NCI-H1930 (cell line): ENCODE measurements at places on chromosomes 2 and 18.

GRCh38 chr2:148273158-148273691 lies 252.3 kb downstream of the MBD5 start:
- DNase-seq: no peak

- DNase-seq: no peak
These were observed 25.6 kb upstream of the FAM124B start for GRCh38 chr2:224427471-224427870.

GRCh38 chr2:34332813-34333212 lies 733.7 kb upstream of the FAM98A start:
- no peak for DNase-seq

DNA sequence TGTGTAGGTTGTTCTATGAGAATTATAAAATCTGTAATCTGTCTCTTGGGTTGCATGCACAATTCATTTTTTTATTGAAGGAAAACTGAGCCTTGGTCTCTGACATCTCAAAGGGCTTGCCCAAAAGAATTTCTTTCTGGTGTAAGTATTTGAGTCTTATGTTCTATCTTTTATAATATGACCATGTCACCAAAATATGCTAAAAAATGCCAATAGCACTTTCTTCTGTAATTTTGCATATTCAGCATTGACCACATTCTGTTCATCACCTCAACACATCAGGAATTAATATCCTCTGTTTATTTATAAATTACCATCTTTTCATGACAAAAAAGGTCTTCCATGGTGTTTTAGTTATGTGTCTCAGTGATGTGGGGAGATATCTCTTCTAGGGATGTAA lies 268.7 kb upstream of the TCF4 start:
- no peak for DNase-seq

- DNase-seq: no peak
These were observed 94.8 kb upstream of the B3GNT7 start for GRCh38 chr2:231300722-231301076.

DNA sequence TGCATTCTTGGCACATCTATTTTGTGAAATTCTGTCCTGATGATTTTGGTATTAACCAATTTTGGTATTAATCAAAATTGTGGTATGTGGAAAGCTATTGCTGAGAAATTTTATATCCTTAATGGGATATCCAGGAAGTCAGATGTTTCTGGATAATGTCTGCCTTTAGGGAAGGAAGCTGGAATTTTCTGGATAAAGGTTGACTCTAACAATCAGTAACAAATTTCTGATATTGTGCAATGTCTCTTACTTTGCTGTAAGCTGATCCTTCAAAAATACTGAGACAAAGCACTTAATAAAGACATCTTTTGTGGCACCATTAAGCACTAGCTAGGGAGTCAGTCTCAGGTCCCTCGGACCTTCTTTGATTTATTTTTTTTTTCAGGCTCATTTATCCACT lies 100.8 kb upstream of the UGP2 start:
- no peak for DNase-seq
